Stimulated activated CD4-positive, alpha-beta T cell treated with anti-CD3 and anti-CD28 coated beads, Interleukin-12 subunit alpha, Interleukin-12 subunit beta, amount 100 ng/mL, for 24 hours (primary cell): ENCODE measurements at places on chromosomes 7 and 10.

DNA sequence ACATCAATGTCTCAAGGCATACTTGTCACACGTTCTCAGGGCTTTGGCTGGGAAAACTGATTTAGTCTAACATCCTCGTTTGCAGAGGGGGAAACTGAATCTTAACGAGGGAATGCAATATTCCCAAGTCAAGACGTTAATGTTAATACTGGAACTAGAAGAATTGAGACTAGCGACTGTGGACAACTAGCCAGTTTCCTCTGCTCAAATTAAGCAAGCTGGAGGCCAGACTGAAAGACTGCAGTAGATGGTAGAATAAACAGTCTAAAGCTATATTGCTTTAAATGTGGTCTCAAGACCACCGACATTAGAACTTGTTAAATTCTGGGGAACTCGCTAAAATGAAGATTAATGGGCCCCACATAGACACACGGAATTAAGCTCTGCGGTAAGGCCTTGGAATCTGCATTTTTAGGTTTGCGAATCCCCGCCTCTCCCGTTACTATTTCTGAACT, 639 bp upstream of the TFAM start:
- no peak for DNase-seq

GRCh38 chr10:60456053-60456452, 66.4 kb upstream of the ANK3 start:
- DNase-seq, result no peak

DNA sequence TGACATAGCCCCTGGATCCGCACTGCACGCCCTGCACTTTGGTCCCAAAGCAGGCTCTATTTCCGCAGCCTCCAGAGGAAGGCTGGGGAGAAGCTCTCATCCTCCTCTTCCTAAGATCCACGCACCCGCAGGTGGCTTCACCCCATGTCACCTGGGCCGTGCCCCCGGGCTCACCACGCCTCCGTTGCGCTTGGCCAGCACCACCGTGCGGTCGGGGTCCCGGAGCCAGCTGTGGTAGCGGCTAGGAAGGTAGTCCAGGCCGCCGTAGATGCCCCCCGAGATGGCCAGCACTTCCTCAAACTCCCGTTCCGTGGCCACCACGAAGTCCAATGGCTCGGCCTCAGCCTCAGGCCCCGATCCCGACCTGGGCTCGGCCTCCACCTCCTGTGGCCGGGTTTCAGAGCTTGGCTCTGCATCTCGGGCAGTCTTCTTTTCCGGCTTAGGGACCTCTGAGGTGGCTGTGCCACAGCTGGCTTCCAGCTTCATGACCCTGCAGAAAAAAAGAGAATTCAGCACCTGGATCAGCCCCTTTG, 5.7 kb downstream of the NAT16 start:
- no peak for DNase-seq

- DNase-seq, result no peak
Measured at GRCh38 chr10:49381111-49381900, 14.6 kb downstream of the DRGX start.

GRCh38 chr7:25216837-25217236, 11.4 kb downstream of the NPVF start:
- DNase-seq, result no peak

GRCh38 chr7:134813663-134814396, 34.4 kb downstream of the CALD1 start:
- no peak for DNase-seq

- DNase-seq, result no peak
Measured at GRCh38 chr10:12716042-12716441, 285.5 kb downstream of the CCDC3 start.
